ENCODE measurements at places on chromosomes 1 and 21.

- DNase-seq = no peak
Observed at GRCh38 chr1:161390559-161390858, 22.8 kb upstream of the CFAP126 start.

DNA sequence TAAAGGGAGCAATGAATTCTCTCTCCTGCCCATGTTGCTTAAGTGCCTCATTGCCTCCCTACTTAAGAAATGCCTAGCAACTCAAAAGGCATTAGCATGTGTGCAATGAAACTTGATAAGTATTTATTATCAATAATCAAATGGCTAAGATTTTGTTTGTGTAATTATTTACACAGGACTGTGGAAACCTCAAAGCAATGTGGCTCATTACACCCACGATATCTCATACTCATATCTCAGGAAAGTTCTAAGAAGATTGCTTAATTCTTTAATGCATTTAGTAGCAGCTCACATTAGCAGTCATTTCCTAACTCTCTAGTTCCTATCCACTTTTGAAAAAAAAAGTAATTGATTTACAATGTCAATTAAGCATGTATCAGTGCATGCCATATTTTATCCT, 253.3 kb downstream of the DUSP10 start:
- no peak for DNase-seq

GRCh38 chr21:43903451-43904091, 38.5 kb downstream of the AGPAT3 start:
- no peak for DNase-seq

- no peak for DNase-seq
Observed at GRCh38 chr1:100039591-100039990, 69.8 kb downstream of the SLC35A3 start.

DNA sequence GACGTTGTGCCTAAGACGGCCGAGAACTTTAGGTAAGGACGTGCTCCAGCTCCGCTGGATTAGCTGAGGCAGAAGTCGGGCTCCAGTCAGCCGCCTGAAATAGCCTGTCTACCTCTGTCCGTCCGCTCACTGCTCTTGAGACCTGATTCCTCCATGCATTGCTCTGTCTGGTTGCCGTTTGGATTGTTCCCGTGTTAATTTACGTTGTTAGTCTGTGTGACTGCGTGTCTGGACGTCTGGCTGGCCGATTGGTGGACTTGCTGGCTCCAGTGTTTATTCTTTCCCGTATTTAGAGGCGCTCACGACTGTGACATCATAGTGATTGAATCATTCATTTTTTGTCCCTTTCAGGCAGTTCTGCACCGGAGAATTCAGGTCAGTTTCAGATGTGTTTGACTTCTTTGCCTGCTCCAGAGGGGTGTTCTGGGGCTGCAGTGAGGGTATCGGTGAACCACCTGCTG, 684 bp downstream of the PPIH start:
- no peak for DNase-seq
